ENCODE measurements at places on chromosomes 5 and 9.
A peak's percentile ranks its signal among the peaks of the same experiment; 100 is the strongest.

- DNase-seq = no peak
Observed at GRCh38 chr9:109232449-109233237, 65.6 kb upstream of the FRRS1L start.

- no peak for DNase-seq
Observed at GRCh38 chr9:107833295-107833694, 343.7 kb upstream of the KLF4 start.

DNA sequence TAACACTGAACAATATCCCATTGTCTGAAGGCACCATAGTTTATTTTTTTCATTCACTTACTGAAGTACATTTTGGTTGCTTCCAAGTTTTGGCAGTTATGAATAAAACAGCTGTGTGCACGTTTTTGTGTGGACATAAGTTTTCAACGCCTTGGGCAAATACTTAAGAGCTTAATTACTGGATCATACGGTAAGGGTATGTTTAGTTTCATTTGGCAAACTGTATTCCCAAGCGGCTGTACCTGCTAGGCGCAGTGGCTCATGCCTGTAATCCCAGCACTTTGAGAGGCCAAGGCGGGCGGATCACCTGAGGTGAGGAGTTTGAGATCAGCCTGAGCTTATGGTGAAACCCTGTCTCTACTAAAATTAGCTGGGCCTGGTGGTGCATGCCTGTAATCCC is 63.7 kb upstream of the FAM120A start:
- DNase-seq = peak; percentile 39

DNA sequence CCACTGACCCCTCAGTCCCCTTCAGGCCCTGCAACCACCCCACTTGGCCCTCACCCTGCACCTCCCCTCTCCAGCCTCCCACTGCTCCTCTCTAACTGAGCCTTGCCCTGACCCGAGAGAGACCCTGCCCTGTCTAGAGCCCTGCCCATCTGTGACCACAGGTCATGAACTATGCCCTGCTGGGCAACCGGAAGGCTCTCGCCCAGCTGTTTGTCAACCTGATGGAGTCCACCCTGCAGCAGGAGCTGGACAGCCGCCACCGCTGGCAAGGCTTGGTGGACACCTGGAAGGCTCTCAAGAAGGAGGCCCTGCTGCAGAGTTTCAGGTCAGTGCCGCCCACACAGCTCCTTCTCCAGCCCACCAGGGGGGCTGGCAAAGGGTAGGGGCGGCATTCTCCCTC is 9.4 kb downstream of the CCDC180 start:
- no peak for DNase-seq

DNA sequence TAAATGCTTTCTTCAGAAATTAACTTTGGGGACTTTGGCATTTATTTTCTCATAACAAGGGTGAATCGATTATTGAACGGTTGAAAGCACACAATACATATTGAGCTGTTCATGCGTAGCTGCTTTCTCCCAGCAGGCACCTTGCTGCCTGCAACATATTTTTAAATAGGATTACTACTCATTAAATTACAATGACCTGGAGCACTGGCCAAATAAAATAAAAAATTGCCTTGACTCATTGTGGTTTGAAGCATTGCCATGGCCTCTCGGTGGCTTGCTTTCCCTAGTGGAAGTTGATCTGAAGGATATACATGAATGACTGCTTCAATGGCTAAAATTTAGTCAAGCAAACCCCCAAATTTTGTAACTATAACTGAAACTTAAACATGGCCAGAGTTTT is 181.6 kb upstream of the NUDT12 start:
- no peak for DNase-seq

GRCh38 chr5:159518371-159518770 is 188.1 kb upstream of the IL12B start:
- DNase-seq = no peak

DNA sequence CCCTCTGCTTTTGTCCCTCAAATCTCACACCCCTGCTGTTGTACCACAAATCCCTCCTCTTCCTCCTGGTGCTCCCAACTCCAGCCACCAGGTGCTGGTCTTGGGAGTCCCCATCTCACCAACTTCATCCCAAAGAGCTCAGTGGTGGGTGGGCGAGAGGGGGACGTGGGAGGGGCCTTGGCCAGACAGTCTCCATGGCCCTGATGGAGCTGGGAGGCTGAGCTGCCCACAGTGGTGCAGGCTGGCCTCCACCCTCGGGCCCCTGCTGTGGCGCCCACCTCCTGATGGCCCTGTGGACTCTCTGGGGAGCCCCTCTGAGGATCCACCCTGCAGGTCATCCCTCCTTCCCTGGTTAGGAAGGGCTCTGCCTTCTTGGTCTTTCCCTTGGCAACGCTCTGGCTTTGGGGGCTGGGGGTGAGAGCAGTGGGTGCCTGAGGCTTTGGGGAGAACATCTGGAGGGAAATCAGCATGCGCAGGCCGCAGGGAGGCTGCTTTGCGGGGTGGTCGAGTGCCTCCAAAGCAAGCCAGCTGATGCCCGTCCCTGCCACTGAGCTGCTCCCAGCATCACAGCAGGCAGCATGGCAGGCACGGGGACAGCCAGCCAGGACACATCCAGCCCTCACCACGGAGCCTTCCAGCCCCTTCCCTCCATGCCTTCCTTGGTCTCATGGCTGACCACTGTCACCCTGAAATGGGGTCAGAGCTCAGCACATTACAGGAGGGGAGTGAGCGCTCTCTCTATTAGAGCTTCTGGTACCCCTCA is 7.6 kb upstream of the FAM163B start:
- DNase-seq = no peak

Data from NCI-H1105 (cell line).